Cortex of kidney (tissue), 1 donor: ENCODE measurements at places on chromosomes 3 and 15.

GRCh38 chr15:98786717-98787116, 138.4 kb downstream of the IGF1R start:
- DNase-seq, result no peak

DNA sequence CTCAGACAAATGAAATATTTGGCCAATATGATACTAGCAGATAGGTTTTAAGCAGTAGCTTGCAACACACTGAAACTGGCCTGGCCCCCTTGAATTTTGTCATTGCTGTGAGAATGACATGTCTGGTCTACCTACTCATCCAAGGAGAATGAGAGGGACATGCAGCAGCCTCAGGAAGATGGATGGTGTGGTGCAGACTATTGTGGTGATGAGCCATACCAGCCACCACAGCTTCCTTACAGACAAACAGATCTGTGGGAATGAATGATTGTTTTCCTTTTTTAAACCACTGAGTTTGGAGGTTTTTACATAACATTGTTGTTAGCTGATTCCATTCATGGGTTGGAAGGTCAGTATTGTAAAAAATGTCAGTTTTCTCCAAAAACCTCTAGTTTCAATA, 133.7 kb upstream of the POU1F1 start:
- no peak for DNase-seq

- DNase-seq, result no peak
These were observed 14.9 kb downstream of the CHST2 start for GRCh38 chr3:143134471-143134870.

DNA sequence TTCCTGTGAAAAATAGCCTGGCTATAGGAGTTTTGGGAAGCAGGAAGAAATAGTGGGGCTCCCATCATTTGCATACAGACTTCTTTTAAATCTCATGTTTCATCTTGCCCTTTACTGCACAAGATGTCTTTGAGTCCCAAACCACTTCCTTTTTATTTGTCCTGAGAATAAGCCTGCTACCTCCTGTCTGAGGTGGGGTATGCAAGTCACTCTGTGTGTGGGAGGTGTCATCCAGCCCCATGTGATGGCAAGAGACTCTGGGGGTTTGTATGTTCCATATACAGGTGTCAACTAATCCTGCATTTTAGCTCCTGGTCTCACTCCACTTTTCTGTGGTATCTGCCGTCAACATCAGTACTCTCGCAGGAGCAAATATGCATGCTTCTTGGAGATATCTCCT, 102.0 kb downstream of the OTOL1 start:
- DNase-seq, result no peak

DNA sequence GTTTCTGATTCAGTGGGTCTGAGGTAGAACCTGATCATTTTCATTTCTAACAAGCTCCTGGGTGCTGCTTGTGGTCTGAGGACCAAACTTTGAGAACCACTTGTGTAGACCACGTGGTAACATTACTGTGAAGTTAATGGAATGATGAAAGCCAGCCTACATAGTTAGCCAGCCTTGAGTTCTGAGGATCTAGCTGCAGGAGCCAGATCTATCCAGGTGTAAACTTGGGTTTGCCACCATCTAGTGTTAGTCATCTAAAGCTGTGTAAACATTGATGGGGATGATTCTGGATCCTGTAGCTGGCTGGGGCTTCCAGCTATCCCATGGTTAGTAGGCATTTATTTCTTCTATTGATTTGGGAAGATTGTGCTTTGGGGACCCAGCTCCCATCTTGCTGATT, 170.0 kb downstream of the TMEM108 start:
- DNase-seq, result no peak

DNA sequence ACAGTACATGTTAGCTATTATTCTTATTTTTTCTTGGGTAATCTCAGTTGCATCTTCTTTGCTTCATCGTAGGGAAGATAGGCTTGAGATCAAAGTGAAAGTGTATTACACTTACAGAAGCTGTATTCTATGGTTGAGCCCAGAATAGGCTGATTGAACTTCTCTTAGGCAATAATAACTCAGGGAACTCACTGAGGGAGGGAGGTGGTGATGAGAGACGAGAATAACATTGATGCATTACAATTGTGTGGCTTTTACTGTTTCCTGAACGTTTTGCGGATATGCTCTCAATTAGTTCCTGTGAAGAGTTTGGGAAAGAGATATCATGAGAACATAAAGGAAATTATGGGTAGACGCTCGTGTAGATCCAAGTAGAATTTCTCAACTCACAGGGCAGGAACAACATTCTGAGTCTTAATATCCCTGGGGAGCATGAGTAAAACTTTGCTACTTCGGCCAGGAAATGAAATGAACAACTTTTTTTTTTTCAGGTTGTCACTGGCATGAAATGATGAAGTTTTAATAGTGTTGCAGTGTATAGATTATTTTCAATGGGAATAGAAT, 302.2 kb downstream of the TUSC7 start:
- DNase-seq, result no peak
